CD4-positive, alpha-beta T cell (primary cell): ENCODE measurements at places on chromosomes 2 and 18.

GRCh38 chr18:9796011-9796410 lies 87.9 kb downstream of the RAB31 start:
- no peaks in the 10 kb centered on the region for H3K36me3 ChIP-seq
- no peaks in the 10 kb centered on the region for H3K27me3 ChIP-seq
- no peaks in the 10 kb centered on the region for H3K4me1 ChIP-seq
- H3K27ac ChIP-seq = no peak overlapping the region

DNA sequence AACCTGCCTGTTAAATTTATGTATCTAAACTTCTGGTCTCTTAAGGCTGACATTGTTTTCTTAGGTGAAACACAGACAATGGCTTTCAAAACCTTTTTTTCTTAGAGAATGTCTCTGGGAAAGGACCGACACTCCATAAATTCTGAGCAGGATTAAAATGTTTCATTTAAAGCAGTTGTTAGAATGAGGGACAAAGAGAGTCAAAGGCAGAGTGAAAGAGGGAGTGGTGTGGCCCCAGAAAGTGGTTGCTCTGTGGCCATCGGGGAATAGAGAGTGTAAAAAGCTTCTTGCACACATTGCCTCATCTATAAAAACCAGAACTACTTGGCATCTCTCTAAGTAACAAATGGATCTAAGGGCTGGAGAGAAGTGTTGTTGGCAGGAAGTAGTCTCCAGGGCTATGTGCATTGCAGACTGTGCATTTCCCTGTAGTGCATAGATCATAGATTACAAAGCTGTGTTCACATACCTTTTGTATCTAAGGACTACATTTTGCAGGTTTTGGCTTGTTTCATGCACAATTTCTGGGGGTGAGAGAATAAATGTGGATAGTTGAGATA lies 3.6 kb downstream of the RPRM start:
- no peaks in the 10 kb centered on the region for H3K36me3 ChIP-seq
- peaks cover 25% of the 10 kb centered on the region for H3K4me1 ChIP-seq
- peaks cover 34% of the 10 kb centered on the region for H3K27me3 ChIP-seq
- H3K27ac ChIP-seq = no peak overlapping the region
- H3K4me3 ChIP-seq = no peak overlapping the region
- DNase-seq = no peak

DNA sequence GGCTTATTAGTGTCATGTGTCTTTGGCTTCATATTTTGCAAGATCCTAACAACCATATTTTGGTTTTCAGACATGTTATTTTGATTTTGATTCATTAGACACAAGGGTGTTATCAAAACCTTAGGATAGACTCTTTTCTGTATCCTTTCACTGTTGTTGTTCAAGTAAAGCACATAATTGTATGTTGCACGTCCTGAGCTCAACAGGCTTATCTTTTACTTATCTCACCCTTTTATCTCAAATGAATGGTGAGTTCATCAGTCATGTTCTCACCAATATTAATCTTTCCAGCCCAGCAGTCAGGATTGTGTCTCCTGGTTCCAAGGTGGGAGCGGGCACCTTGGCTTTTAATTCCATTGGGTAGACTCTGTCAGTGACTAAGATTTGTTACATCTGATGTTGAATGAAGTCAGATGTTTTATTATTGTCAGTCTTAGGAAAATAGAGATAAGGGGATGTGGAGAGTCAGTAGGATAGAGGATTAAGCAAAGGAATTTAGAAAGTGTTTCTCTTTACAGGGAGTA lies 11.9 kb downstream of the GPN1 start:
- no peak overlapping the region for H3K4me3 ChIP-seq
- no peak for DNase-seq
- peaks cover 74% of the 10 kb centered on the region for H3K36me3 ChIP-seq
- no peak overlapping the region for H3K27ac ChIP-seq
- no peaks in the 10 kb centered on the region for H3K27me3 ChIP-seq

GRCh38 chr2:226434702-226435101 lies 364.9 kb downstream of the IRS1 start:
- H3K4me1 ChIP-seq = no peaks in the 10 kb centered on the region
- no peak for DNase-seq
- no peak overlapping the region for H3K27ac ChIP-seq
- no peaks in the 10 kb centered on the region for H3K27me3 ChIP-seq
- H3K36me3 ChIP-seq = no peaks in the 10 kb centered on the region

DNA sequence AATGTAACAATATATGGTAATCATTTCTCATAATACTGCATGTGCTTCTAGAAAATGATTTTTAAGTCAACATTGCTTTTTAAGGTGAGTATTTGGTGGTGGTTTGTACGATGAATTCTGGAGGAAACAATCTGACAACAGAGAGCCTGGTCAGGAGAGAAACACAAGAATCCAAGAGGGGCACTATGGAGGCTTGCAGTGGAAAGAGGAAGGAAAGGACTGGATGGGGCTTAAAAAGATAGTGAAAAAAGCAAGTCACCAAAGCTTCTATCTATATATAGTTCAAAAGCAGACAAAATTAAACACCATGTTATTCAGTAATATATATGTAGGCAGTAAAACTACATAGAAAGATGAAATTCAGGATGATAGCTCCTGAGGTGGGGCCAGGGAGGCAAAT lies 109.4 kb upstream of the SERTAD2 start:
- no peak overlapping the region for H3K27ac ChIP-seq
- no peak overlapping the region for H3K4me3 ChIP-seq
- H3K36me3 ChIP-seq = no peaks in the 10 kb centered on the region
- H3K27me3 ChIP-seq = no peaks in the 10 kb centered on the region

- H3K27ac ChIP-seq = no peak overlapping the region
- H3K27me3 ChIP-seq = no peaks in the 10 kb centered on the region
- DNase-seq = no peak
- no peak overlapping the region for H3K4me3 ChIP-seq
- no peaks in the 10 kb centered on the region for H3K36me3 ChIP-seq
- no peaks in the 10 kb centered on the region for H3K4me1 ChIP-seq
These were observed 146.8 kb downstream of the RBM43 start for GRCh38 chr2:151114874-151115273.

DNA sequence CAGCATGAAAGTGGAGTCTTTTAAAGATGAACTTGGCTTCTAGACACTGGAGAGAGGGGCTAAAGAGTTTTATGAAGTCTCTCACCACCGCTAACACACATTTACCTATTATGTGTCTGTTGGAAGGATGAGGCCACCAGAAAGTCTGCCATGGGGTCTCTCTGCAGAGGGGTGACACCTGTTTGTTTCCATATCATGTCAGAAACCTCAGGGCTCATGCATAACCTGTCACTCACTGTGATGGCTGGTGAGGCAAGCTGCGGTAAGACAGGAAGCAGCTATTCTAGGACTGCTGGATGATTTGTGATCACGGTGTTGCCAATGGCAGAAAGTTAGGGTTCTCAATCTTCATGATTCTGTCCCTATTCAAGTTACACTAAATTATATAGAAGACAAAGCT lies 60.8 kb upstream of the DNMT3A start:
- H3K4me1 ChIP-seq = peaks cover 2% of the 10 kb centered on the region
- no peak overlapping the region for H3K27ac ChIP-seq
- H3K36me3 ChIP-seq = no peaks in the 10 kb centered on the region
- no peak for DNase-seq
- H3K27me3 ChIP-seq = no peaks in the 10 kb centered on the region

DNA sequence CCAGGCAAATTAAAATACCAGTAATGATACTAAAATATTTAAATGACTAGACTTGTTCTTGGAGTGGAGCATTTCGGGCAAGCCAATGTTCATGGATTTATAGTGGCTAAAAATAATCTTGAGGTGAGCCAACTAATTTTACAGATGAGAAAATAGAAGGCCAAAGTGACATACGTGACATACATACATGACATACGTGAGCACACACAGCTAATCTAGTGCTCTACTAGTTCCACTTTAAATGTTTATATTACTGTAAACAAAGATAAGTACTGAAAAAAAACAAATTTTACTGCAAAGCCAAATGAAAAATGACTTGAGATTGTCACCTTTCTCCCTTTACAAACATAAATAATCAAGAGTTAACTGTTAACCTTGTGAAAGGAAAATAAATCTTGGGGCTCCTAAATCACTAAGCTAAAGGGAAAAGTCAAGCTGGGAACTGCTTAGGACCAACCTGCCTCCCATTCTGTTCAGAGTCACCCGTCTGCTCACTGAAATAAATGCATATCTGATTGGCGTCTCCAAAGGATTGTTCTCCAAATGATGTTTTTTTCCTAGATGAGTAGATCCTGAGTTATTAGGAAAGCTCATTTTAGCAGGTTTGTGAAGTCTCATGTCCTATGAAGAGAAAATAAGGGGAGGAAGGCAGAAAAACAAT lies 96.7 kb downstream of the PMS1 start:
- no peak overlapping the region for H3K27ac ChIP-seq
- no peaks in the 10 kb centered on the region for H3K36me3 ChIP-seq
- no peak overlapping the region for H3K4me3 ChIP-seq
- H3K27me3 ChIP-seq = no peaks in the 10 kb centered on the region

- no peak for DNase-seq
- no peaks in the 10 kb centered on the region for H3K27me3 ChIP-seq
- H3K4me1 ChIP-seq = no peaks in the 10 kb centered on the region
These were observed 23.6 kb upstream of the LRRTM1 start for GRCh38 chr2:80328159-80328571.

DNA sequence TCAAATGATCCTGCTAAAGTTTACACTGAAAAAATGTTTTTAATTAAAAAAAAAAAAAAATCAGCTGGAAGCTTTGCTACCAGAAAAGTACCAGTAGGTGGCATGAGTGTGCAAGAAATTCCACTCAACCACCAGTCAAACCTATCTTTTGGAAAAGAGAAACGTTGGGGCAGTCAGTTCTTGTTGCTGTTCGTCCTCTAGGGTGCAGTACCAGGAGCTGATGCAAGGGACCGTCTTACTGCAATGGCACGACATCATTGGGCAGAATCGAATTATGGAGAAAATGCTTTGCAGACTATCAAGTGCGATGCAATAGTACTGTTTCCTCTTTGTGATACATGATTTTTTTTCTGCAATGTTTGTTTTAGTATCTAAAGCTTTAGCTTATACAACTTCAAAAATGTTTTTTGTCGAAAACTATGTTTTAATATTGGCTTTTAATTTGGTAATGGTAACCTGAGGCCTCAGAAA lies 18.3 kb downstream of the YPEL5 start:
- no peaks in the 10 kb centered on the region for H3K27me3 ChIP-seq
- no peak overlapping the region for H3K4me3 ChIP-seq
- H3K4me1 ChIP-seq = no peaks in the 10 kb centered on the region
- peaks cover 21% of the 10 kb centered on the region for H3K36me3 ChIP-seq

GRCh38 chr2:140286377-140286776 lies 1506.2 kb upstream of the NXPH2 start:
- no peak overlapping the region for H3K4me3 ChIP-seq
- H3K4me1 ChIP-seq = no peaks in the 10 kb centered on the region
- no peaks in the 10 kb centered on the region for H3K36me3 ChIP-seq
- DNase-seq = no peak
- H3K27me3 ChIP-seq = no peaks in the 10 kb centered on the region

- DNase-seq = no peak
- peaks cover 55% of the 10 kb centered on the region for H3K4me1 ChIP-seq
- no peak overlapping the region for H3K27ac ChIP-seq
- H3K4me3 ChIP-seq = no peak overlapping the region
These were observed 1.6 kb upstream of the GPR17 start for GRCh38 chr2:127644066-127645025.

DNA sequence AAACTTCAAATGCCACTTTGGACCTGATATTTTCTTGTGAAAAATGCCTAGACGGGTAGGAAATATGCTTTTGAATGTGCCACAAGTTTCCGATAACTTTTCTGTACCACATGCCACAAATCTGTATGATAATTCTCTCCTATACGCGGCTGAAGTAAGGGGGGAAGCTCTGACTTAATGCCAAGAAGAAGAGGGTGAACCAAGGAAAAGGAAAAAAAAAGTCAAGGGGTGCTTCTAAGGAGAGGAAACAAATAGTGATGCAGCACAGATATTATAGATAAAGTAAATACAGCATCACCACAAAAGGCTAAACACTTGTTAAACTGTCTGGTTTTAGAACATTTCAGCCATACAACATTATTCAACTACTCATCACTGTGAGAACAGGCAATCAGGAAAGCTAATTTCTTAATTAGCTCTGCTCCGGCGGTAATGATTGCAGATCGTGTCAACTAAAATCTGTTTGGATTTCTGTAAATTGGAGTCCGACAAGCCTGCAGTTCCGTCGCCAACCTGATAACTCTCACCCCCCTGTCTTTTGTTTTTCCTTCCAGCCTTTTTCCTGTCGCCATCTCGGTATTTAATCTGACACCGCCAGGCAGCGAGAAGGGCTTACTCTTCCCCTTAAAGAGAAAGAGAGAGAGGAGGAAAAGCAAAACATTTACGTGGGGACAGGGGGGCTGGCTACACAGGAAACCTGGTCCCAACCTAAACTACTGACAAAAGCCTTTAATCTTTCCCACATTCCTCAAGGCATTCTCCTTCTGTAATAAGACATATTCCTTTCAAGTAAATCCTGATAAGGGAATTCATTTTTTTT lies 67.5 kb downstream of the ZEB2 start:
- no peaks in the 10 kb centered on the region for H3K4me1 ChIP-seq
- H3K27ac ChIP-seq = no peak overlapping the region
- no peaks in the 10 kb centered on the region for H3K36me3 ChIP-seq

- H3K36me3 ChIP-seq = no peaks in the 10 kb centered on the region
- H3K27me3 ChIP-seq = no peaks in the 10 kb centered on the region
- H3K4me1 ChIP-seq = no peaks in the 10 kb centered on the region
- no peak overlapping the region for H3K4me3 ChIP-seq
These were observed 36.3 kb upstream of the MSTN start for GRCh38 chr2:190098851-190099250.

DNA sequence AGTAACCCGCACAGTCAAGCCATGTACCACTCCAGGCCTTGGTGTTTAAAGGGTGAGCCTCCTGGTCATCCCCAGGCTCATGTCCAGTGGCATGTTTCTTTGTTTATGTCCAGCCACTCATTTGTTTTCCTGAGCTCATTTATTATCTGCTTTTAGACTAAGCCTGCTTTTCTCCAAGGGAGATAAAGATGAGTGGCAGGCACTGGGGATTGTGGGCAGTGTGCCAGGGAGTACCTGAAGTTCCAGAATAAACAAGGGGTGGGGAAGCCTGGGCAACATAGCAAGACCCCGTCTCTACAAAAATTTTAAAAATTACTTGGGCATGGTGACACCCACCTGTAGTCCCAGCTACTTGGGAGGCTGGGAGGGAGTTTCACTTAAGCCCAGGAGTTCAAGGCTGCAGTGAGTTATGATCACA lies 1.9 kb downstream of the ANXA4 start:
- no peak overlapping the region for H3K4me3 ChIP-seq
- no peak for DNase-seq
- no peaks in the 10 kb centered on the region for H3K36me3 ChIP-seq
- H3K27me3 ChIP-seq = no peaks in the 10 kb centered on the region
- H3K4me1 ChIP-seq = peaks cover 22% of the 10 kb centered on the region
- no peak overlapping the region for H3K27ac ChIP-seq

DNA sequence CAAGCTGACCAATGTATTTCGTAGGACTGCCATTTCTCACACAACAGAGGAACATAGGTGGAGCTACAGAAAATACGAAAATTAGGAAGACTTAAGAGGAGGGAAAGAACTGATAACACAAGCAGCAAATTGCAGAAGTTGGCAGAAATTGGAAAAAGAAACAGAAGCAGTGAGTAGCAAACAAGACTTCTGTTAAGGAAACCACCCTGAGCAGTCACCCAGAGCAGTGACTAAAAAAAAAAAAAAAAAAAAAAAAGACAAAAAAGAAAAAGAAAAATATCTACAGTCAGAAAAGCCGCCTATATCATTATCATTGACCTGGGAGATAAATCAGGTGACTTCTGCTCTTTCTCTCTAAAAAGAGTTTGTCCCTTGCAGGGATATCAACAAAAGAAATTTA lies 21.4 kb downstream of the STK17B start:
- H3K27ac ChIP-seq = peak overlapping the region; percentile 10
- no peak overlapping the region for H3K4me3 ChIP-seq
- no peak for DNase-seq
- H3K36me3 ChIP-seq = peaks cover 93% of the 10 kb centered on the region
